Left lung (tissue), 14 donors: ENCODE measurements at places on chromosomes 16 and 17. TPM values are rescaled to one million over a fixed set of nuclear protein-coding genes. Genes with fewer than 3 reads are reported as not detected.

C17orf78 gene
- not detected for total RNA-seq

FSCN2 gene
- 3.4 TPM for total RNA-seq

CES4A gene
- 9.3 TPM for total RNA-seq

ARHGAP44 gene
- 29.9 TPM for total RNA-seq

ADAD2 gene
- 0.24 TPM for total RNA-seq

MNT gene
- total RNA-seq = 19.7 TPM

C16orf86 gene
- 2.6 TPM for total RNA-seq

SDR42E1 gene
- 8.8 TPM for total RNA-seq

MT1H gene
- total RNA-seq = not detected

UMOD gene
- total RNA-seq = not detected

TSPOAP1 gene
- total RNA-seq = 10.2 TPM

SNRNP25 gene
- 19.1 TPM for total RNA-seq

PLD2 gene
- total RNA-seq = 30.0 TPM

TBCD gene
- 87.2 TPM for total RNA-seq

FADS6 gene
- not detected for total RNA-seq

MILR1 gene
- 34.4 TPM for total RNA-seq

GRCh38 chr17:17297217-17297616 lies 6.0 kb upstream of the NT5M start:
- no peak for DNase-seq

- no peak for DNase-seq
Measured at GRCh38 chr16:88600539-88600896, 30.3 kb downstream of the ZC3H18 start.

GRCh38 chr16:68768175-68768574 lies 31.1 kb downstream of the CDH1 start:
- DNase-seq = no peak

DNA sequence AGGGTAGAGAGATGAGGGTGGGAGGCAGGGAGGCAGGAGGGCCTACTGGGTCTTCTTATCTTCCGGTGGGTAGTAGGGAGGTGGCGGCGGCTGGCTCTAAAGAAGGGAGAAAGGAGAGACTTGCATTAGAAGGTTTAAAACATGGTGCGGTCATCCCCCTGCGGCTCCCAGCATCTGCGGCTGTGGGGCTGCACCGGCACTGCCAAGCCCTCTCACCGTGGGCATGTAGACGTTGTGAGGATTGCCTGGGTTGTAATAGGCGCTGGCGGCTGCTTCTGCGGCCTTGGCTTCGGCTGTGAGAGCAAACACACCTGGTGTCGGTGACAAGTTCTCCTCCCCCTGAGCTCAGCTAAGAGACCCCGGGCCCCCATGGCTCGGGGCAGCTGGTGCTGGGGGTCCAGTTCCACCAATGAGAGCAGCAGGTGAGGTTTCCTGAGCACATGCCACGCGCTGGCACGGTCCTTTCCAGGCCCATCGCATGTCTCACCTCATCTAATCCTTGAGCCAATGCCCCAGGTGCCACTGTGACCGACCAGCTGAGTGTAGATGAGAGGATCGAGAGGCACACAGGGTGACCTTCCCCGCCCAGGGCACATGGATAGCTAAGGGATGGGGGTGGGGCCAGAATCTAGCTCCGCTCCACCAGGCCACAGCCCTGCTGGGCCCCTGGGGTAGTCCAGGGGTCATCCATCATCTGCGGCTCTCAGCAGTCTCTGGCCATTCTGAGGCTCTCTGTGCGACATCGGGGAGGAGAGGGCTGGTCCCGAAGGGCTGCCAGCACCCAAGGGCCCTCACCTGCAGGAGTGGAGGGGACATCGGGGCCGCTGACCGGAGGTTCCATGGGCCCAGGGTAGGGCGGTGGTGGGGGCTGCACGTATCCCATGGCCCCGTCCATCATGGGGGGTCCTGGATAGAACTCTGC lies 2.7 kb upstream of the UNC13D start:
- peak; percentile 67 for DNase-seq

- no peak for DNase-seq
Measured at GRCh38 chr16:20859699-20860098, 40.5 kb downstream of the DCUN1D3 start.

- DNase-seq = no peak
Measured at GRCh38 chr16:73846007-73846330, 450.6 kb upstream of the PSMD7 start.

GRCh38 chr16:81938326-81939163 lies 72.7 kb downstream of the SDR42E1 start:
- no peak for DNase-seq

GRCh38 chr16:23318639-23319038 lies 16.5 kb downstream of the SCNN1B start:
- peak; percentile 79 for DNase-seq

GRCh38 chr17:2369039-2369438 lies 31.7 kb downstream of the SGSM2 start:
- no peak for DNase-seq

DNA sequence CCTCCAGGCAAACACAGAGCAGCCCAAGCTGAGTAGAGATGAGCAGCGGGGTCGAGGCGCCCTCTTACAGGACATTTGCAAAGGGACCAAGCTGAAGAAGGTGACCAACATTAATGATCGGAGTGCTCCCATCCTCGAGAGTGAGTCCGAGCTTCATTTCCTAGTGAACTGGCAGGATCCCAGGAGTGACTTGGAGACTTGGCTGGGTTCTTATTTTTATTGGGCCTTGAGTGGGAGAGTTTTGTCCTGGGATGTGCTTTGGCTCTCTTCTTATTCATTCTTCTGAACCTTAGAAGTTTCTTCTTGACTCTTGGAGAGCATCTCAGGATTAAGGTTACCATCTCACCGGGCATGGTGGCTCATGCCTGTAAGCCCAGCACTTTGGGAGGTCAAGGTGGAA lies 27.2 kb upstream of the CDC6 start:
- no peak for DNase-seq

GRCh38 chr17:15431196-15431595 lies 36.2 kb downstream of the CDRT4 start:
- DNase-seq = no peak

DNA sequence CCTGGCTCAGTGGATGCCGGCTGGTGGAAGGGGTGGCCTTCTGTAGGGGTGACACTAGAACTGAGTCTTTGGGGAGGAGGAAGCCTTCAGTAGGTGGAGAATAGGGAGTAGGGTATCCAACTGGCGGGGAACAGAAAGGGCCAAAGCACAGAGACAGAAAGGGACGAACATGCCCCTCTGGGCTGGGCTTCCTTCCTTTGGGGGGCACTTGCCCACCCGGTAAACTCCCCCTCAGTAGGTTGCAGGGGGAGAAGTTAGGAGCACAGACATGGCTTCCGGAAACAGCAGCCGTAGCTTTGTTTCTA lies 774 bp downstream of the ENGASE start:
- peak; percentile 17 for DNase-seq

DNA sequence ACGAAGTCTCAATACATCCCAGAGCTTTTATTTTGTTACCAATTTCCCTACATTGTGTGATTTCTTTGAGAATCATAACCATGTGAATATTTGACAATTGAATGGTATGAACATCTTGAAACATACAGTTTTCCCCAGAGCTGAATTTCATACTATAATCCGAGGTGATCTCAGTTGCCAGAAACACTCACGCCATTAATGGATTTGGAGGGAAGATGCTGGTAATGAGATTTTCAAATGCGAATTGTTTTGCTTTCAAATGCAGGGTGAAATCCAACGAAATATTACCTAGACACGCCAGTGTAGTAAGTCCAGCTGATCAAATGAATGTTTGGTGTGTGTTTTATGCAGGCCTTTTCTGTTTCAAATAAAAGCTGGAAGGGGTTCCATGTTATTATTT lies 277.8 kb upstream of the CDH5 start:
- DNase-seq = no peak

- DNase-seq = no peak
Measured at GRCh38 chr17:28916302-28916934, 13.5 kb upstream of the DHRS13 start.

DNA sequence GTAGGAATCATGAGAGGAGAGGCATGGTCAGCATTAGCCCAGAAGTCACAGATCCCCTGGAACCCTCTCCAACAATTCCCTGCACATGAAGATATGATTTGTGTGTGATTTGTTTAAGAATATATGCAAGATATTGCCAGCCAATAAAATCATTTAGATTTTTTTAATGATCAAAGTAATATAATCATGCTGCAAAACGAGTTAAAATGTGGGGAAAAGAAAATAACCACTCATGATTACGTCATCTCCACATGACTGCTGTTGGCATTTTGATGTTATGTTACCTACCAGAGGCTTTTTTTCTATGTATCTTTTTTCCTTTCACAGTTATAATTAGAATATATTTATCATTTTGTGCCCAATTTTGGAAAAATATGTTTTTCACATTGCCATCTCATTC lies 22.4 kb downstream of the SLC35G3 start:
- no peak for DNase-seq

GRCh38 chr16:51731160-51731559 lies 580.1 kb upstream of the SALL1 start:
- no peak for DNase-seq

- no peak for DNase-seq
Measured at GRCh38 chr17:48731355-48731754, 2.8 kb upstream of the HOXB13 start.

GRCh38 chr17:7711051-7711755 lies 6.2 kb downstream of the EFNB3 start:
- DNase-seq = no peak

DNA sequence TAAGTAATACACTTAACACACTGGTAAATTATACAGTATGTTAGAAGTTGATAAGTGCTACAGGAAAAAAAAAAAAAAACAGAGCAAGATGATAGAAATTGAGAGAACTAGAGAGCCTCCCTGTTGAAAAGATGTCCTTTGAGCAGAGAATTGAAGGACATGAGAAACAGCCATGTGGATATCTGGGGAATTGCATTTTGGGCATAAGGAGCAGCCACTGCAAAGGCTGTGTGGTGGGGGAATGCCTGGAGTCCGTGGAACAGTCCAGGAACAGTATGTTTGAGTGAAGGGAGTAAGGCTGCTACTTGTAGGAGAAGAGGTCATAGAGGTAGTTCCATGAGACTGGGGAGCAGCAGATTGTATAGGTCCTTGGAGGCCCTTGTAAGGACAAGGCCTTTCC lies 178.4 kb downstream of the FTO start:
- DNase-seq = no peak

DNA sequence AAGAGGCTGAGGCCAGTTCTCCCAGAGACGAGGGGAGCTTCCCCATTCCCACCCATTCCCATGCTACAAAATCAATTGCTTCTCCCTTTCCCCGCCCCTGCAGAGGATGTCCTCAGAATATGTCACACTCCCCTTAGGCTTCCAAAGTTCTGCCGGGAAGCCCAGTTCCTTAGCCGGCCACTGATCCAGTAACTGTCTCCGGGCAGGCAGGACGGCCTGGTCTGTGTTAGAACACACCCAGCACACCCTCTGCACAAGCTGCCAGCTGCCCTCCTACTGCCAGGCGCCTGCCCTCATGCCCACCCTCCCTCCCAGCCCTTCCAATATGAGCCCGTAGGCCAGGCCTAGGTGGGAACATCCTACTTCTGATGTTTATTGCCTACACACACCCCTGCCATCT lies 31.1 kb downstream of the SGSM2 start:
- DNase-seq = no peak

DNA sequence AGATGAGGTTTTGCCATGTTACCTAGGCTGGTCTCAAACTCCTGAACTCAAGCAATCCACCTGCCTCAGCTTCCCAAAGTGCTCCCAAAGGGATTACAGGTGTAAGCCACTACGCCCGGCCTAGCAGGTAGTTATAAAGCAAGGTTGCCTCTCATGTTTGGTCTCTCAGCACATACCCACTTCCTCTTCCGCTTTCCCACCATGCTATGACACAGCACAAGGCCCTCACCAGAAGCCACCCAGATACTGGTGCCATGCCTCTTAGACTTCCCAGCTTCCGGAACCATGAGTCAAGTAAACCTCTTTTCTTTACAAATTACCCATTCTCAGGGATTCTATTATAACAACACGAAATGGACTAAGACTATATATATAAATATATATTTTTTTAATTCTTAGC lies 143.6 kb downstream of the COPRS start:
- no peak for DNase-seq

DNA sequence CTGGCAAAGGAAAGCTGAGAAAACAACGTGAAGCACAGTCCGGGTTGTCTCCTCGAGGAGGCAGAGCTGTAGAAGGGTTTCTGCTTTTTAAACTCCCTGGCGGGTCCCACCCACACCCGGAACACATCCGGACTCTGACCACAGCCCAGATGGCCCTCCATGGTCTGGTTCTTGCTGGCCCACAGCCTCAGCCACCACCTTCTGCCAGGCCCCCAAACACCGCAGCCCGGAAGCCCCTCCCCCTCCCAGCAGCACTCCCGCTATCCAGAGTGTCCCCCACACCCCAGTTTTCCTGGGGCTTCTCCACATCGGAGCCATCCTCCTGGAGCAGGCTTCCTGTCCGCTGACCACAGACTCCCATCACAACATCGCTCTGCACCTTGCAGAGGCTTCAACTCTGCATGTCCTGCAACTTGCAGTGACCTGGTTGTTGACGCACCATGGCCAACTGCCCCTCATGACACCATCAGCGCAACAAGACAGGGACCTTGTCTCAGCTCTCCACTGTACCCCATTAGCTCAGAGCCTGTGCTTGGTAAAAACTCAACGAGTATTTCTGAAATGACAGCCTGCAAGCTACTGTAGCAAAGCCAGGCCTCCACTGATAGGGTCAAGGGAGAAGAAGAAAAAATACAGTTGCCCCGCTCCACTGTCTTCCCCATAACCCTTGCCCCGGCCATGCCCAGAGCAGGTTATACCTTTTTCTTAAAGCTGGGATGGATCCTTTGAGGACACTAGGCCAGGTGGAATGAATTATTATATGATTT lies 129.8 kb downstream of the C16orf78 start:
- DNase-seq = no peak

DNA sequence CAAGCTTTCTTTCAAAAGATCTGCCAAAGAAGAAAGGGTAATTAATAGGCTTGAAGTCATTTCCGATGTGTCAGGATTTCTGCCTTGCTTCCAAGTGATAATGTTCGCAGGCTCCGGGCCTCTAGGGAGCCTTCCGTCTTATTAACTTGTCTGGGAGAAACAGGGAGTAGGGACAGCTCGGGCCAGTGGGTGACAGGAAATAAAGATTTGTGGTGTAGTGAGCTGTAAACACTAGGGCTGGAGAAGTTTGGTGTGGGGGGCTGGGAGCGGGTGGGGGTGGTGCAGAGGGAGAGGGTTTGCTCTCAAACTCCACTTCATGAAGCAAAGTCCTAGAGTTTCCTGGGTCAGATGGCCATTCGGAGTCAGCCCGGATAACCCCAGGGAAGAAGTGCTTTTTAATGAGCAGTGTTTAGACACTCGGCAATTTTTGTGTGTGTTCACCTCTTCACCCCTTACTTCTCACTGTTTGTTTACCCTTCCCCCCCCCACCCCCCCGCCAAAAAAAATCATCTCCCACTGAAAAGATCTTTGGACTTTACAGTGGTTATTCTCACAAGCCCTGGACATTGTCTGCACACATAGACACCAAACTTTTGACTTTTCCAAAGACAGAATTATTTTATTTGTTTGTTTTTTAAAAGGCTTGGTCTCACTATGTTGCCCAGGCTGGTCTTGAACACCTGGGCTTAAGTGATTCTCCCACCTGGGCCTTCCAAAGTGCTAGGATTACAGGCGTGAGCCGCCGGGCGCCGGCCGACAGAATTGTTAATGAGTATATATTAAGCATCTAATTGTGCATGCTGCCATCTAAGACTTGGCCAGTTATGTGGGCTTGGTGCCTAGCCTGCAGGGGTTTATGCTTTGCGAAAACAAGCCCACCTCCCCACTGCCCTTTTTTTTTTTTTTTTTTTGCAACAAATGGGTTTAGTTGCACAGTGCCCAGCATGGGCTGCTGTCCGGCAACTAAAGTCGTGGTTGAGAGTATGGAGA lies 196.4 kb downstream of the CCDC182 start:
- no peak for DNase-seq

- no peak for DNase-seq
Measured at GRCh38 chr17:27295945-27296344, 2.0 kb downstream of the WSB1 start.

GRCh38 chr17:1467898-1468492 lies 12.0 kb upstream of the CRK start:
- DNase-seq = no peak
